ENCODE measurements at places on chromosomes 3 and 15.

- DNase-seq: peak; percentile 14
Measured at GRCh38 chr3:197022405-197023231, 7.0 kb downstream of the MELTF start.

- DNase-seq: no peak
Measured at GRCh38 chr15:90603893-90604292, 74.2 kb downstream of the CRTC3 start.

DNA sequence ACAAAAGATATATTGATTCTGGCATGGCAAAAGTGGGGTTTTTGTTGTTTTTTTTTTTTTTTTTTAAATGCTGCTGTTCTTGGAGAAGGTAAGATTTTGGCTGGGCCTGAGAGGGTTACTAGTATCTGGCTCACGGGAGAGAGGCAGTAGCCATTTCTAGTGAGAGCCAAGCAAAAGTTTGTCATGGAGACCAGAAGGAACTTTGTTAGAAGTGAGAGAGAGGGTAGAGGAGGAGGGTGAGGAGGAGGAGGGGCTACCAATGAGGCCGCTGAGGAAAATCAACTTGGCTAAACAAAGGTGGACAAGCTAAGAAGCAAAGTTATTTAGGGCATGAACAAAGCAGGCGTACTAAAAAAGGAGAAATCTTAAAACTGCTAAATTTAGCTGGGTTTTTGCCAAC is 48.9 kb upstream of the STRIT1 start:
- no peak for DNase-seq

- DNase-seq: no peak
Measured at GRCh38 chr15:25339431-25339830, 99.4 kb downstream of the UBE3A start.

DNA sequence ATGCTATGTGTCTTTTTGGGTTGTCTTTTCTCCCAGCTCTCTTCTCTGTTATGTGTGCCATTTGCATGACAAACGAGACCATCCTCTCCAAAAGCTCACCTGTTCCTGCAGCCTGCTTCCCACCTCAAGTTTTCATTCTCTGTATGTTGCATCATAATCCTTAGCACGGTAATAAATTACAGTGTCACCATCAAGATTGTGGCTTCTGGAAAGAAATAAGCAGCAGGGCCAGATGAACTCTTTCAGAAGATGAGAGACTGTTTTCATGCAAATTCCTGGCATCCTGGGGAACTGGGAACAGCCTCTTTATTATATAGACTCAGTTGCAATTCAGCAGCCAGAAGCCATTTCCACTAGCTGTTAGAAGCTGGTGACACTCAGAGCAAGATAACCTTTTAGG is 436.7 kb downstream of the EPHB1 start:
- no peak for DNase-seq

DNA sequence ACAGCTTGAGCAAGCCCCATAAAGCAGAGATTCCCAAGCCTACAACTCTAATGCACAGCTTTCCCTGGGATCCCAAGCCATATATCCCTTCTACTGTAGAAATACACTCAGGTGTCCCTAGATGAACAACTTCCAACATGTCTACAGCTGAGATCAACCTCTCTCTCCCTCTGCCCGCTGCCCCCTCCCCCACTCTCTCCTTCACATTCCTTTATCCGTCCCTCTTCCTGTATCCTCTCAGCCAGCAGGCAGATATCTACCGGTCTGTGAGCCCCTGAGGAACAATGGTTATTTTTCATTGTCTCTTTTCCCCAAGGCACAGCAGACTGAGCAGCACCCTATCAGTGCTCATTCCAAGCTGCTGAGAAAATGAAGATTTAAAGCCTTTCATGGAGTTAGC is 138.6 kb downstream of the SUCLG2 start:
- no peak for DNase-seq

Data from D721Med (cell line).